ENCODE measurements at places on chromosomes 1 and 21.

GRCh38 chr1:217847643-217848042, 216.5 kb downstream of the SPATA17 start:
- DNase-seq = no peak

- DNase-seq = no peak
Observed at GRCh38 chr1:215043401-215043800, 39.1 kb upstream of the KCNK2 start.

- DNase-seq = no peak
Observed at GRCh38 chr1:206446688-206447421, 23.4 kb upstream of the IKBKE start.

- no peak for DNase-seq
Observed at GRCh38 chr1:116716391-116716790, 37.8 kb upstream of the CD2 start.

- no peak for DNase-seq
Observed at GRCh38 chr1:31936278-31936980, 1.7 kb downstream of the PTP4A2 start.

GRCh38 chr1:160997323-160998038, 23.5 kb downstream of the F11R start:
- peak; percentile 56 for DNase-seq

GRCh38 chr21:28541371-28542112, 451.1 kb downstream of the LTN1 start:
- no peak for DNase-seq

GRCh38 chr1:82269431-82269830, 468.7 kb downstream of the ADGRL2 start:
- DNase-seq = no peak

DNA sequence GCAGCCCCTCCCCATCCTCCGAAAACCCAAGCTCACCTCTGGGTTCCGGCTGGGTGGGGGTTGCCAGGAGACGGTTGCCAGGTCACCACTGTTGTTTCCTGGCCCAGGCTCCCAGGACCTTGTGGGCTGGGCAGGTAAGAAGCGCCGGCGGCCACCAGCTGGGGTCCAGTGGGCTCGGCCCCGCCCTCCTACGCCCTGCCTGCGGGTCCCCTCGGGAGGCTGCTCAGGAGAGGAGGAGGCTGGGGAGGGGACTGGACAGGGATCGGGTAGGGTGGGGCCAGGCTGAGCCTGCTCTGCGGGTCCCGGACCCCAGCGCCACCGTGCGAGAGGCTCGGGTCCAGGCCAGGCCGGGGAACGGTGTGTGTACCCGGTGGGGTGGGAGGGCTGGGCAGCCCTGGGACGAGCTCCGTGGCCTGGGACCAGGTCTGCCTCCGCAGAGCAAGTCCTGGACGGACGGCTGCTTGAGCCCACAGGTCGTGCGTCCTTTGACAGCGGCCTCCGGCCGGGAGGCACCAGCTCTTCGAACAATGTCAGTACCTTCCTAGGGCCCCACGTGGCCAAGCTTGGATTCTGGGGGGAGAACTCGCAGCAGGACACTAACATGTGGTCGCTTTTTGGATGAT, at the start of gene TTLL10:
Gene TTLL10, plus strand, starts transcription at position 88 of the 623 bp plus-strand sequence. CDS start 5,336 bp downstream, outside the sequence.
- DNase-seq = peak; percentile 79

- no peak for DNase-seq
Observed at GRCh38 chr1:84078108-84078841, 65.8 kb upstream of the PRKACB start.

- no peak for DNase-seq
Observed at GRCh38 chr1:204174958-204175357, 8.8 kb upstream of the REN start.

- no peak for DNase-seq
Observed at GRCh38 chr1:201096977-201097856, 15.0 kb downstream of the CACNA1S start.

DNA sequence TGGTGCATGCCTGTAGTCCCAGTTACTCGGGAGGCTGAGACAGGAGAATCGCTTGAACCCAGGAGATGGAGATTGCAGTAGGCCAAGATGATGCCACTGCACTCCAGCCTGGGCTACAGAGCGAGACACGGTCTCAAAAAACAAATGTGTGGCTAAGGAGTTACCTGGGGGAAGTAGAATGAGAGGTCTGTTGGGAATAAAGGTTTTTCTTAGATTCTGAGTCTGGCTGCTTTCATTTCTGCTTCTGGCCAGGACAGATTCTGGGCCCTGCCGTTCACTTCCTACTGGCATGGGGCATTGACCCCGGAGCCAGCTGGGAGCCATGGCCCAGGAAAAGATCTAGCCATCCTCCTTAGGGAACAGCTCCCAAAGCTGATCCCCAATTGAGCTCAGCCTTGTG, 420 bp upstream of the DCDC2B start:
- DNase-seq = no peak

- no peak for DNase-seq
Observed at GRCh38 chr1:21255943-21256320, 34.3 kb downstream of the ECE1 start.

DNA sequence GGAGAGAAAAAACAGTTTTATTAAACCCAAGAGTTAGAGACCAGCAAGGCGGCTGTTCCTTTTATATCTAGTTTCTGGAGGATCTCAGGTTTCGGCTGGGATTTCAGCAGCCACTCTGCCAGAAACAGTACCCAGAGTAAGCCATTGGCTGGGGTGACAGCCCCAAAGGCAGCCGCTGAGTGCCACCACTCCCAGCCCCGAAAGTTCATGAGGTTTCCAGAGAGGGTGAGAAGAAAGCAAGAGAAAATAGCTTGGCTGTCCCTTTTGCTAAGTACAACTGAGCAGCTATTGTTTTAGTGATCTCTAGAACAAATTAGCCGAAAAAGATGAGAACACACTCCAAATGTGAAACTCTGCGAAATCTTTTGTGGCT, 1.2 kb downstream of the SH3BGR start:
- DNase-seq = no peak

DNA sequence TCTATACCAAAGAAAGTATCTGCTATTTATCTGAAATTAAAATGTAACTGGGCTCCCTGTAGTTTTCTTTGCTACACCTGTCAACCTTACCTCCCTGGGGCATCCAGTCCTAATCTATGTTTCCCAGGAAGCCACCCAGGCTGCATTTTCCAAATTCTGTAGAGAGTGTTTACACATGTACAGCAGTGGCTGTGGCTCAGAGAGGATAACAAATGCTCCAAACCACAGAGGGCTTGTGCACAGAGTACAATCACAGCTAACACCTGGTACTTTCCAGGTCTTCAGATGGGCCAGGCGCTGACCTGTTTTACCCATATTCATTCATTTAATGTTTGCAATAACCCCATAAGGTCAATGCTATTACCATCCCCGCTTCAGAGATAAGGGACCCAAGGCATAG, 146.5 kb upstream of the TNR start:
- DNase-seq = no peak

DNA sequence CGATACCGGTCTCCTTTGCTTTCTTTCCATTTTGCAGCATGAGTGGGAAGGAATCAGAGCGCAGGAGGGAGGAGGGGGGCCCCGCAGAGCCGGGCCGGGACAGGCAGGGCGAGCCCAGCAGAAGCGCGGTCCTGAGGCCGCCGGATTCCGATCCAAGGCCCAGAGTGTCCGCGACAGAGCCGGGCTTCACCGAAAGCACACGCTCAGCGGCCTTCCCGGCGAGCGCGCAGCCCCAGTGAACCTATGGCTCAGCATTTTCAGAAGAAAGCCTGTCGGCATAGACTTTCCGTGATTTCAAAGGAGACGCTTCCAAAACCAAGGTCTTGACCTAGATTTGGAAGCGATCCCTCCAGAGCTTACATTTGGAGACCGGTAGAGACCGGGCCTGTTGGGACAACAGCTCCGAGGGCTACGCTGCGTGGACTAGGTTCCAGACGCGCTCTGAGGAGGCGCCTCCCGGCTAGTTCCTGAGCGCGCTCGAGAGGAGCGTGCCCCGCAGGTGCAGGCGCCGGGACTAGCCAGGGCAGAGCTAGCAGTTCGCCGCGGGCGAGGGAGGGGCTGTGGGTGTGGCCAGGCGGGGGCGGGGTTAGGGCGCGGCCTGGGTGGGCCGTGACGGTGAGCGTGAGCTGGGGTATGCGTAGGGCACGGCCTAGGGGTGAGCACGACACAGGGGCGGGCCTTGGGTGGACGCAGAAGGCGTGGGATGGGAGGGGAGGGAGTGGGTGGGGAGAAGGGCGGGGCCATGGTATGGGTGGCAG, 27.8 kb upstream of the PRSS38 start:
- peak; percentile 98 for DNase-seq

DNA sequence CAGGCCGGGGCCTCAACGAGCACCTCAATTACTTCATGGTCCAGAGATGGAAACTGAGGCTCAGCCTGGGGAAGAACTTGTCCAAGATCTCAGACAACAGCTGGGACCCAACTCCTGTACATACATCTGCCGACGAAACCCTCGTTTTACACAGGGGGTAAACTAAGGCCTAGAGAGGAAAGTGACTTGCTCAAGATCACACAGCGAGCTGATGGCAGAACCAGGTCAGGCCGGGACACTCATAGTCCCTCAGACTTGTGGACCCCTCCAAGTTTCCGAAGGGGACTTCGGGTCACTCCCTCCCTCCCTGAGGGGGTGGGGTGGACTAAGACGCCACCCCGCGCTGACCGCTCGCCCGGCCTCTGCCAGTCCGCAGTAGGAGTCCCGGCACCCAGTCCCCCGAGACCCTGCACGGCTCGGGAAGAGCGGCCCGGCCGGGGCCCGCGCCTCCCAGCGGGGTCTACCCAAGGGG, 430 bp downstream of the WASF2 start:
- no peak for DNase-seq

DNA sequence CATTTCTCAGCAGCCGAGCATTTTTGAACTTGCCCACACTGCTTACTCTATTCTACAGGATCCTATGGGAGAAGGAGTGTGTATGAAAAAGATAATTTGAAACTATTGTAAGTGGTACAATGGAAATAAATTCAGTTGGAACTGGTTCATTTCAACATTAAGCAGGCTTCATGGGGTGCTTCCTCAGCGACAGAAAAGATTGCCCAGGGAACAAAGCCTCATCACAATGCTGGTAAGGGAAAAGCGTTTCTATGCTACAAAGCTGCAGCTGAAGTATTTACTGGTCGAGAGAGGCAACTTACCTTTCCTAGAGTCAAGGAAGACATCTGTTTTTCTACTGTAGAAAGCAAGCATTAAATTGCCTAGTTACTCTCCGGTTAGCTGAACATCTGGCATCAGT, 568.2 kb upstream of the ZP4 start:
- DNase-seq = no peak

DNA sequence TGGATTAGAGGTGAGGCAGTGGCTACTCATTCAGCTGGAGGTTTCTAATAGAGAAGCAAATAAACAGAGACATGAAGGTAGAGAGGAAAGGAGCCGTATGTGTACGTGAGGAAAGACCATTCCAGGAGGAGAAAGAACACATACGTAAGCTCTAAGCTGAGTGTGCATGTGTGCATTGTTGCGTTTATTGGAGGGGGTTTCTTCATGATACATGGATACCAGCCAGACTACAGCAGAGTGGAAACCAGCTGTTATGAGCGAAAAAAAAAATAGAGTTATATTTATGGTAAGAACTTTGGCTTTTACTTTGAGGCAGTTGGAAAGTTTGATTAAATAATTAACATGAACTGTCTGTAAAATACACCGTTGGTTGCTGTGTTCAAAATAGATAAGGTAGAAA, 173.4 kb upstream of the RGS18 start:
- DNase-seq = no peak

GRCh38 chr21:37363936-37364335, 2.6 kb upstream of the DYRK1A start:
- no peak for DNase-seq

DNA sequence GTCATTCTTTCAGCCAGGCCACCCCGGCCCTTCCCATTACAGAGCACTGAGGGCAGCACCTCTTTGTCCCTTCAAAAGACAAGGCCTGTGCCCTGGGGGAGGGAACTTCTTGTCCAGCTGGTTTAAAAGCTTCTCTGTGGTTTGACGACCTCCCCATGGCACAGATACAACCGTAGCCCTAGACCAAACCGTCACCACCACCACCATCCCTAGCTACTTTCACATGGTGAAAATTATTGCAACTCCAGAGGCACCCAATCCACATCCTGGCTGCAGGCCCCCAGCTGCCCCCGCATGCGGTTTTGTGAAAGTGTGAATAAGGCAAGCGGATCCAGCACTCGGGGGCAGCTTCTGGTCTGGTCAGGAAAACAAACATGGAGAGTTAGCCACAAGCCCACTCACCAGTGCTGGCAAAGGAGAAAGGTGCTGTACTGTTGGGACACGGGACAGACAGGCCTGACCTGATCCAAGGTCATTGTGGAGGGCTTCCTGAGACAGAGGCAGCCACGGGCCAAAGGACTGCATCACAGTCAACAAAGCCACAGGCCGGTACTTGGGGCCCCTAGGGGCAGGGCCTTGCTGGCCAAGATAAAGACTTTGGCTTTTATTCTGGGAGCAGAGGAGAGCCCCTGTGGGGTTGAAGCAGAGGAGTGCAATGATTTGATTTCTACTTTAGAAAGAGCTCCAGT, 31.2 kb downstream of the CDCA8 start:
- no peak for DNase-seq
